Stimulated activated CD4-positive, alpha-beta T cell treated with anti-CD3 and anti-CD28 coated beads, Interleukin-1b, Interleukin-23, amount 100 ng/mL, for 1 hour (primary cell): ENCODE measurements at places on chromosomes 2 and 18.

GRCh38 chr2:898319-898718 is 52.3 kb upstream of the SNTG2 start:
- DNase-seq = no peak

- DNase-seq = no peak
These were observed 195.9 kb downstream of the SH3RF3 start for GRCh38 chr2:109324861-109325260.

DNA sequence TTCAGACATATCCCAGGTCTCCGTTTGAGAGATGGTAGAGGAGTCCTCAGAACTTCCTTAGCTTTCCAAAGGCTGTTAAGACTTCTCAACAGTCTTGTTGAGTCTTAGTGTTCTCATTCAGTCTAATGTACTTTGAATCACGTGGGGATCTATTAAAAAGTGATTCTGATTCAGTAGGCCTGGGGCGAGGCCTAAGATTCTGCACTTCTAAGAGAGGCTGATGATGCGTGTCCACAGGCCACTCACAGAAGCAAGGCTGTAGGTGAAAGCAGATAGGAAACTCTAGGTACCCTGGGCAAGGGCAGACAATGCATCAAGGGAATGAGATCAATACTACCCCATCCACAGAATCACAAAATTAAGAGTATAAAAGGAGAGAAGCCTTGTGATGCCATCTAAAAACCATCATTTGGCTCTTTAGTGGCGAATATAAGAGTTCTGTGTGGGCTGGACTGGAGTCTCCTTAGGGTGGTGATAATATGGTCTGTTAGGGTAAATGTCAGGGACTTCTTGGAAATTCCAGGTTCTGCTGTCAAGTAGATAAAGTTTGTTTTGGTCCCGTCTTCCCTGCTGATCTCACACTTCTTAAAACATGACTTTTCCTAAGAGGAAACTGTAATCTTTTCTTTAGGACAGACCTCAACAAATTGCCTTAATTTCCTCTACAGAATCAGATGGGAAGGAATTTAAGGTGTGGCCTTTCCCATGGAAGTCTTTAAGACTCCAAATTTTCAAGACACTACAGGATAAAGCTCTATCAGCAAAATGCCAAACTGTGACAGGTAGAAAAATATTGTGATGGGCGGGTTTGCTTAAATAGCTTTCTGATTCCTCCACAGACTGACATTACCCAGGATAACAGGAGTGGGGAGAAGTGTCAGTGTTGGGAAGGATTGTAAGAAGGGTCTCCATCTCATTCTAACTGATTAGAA is 45.7 kb upstream of the NEMP2 start:
- no peak for DNase-seq

DNA sequence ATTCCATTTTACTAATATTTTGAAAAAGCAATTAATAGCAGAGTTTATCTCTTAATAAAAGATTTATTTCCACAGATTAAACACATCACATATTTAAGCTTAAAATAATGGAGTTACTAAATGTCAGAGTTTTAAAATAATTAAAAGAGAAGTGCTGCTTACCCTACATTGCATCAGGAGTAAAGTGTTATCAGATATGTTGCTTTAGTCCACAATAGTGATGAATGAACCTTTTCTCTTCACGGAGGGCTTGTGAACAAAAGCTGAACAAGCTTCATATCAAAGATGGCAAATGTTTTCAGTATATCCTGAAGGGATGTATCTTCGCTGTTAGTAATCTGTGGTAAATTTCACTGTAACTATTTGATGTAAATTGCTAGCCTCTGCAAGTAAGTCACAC is 69.4 kb upstream of the TTC27 start:
- no peak for DNase-seq

DNA sequence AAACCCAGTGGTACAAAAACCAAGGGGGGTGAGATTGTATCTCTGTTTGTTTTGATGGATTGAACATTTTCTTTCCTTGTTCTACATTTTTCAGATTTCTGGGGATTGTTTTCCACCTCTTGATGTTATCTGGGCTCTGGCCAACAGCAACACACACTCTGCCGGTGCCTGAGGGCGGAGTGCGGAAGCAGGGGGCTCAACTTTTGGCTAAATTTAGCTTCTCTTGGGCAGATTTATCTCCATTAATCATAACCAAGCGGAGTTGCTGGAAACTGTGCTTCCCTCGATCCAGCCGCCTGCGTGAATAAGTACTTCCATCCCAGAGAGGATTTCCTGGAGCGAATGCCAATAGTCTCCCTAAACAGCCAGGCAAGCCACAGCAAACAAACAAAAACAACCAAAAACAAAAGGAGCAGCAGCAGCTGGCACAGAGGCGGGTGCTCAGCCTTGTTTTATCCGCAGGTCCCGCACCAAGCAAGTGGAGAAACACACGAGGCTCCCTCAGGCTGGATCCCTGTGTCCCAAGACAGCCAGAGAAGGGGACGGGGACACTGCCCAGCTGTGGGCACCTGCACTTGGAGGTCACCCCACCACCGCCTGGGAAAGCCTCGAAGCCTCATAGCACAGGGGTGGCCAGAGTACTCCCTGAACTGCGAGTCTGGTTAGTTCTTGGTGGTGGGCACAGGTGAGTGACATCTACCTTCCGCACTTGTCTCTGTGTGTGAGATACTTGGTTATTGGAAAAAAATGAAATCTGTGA is 143.4 kb downstream of the NDUFA10 start:
- DNase-seq = no peak

GRCh38 chr18:50172367-50172766 is 22.6 kb downstream of the MYO5B start:
- DNase-seq = no peak

GRCh38 chr2:183035954-183036669 is 2.1 kb downstream of the NCKAP1 start:
- no peak for DNase-seq

DNA sequence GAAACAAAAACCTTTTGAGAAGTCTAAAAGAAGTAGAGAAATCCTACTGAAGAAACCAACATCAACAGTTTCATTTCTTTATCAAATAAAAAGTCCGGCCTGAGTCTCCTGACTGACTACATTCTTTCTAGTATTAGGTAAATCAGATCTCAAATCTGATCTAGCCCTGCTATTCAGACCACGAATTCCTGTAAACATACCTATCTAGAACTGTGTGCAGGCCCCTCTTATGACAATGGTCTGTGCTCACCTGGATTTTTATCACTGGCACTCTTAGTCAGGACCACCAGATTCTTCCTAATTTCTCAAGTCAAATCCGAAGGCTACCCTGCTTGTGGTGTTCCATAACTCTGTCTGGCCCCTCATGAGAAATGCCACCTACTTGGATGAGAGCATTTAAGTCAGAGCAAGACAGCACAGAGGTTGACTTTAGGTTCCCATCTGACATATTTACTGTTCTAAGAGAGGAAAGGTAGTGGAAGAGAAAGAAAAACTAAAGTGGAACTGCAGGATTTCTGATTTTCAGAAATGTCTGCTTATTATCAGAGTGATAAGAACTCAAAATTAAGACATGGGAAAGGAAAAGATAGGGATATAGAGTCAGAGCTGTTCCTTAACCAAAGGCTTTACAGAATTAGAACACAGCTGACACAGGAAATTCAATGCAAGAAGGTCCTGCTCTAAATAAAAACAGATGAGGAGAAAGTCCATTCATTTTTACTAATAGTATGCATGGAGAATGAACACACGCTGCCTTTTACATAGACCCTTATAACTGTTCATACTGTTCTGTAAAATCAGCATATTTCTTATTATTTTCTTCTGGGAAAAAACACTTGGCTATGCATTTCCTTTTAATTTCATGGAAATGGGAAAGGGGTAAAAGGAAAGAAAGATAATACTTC is 56.5 kb downstream of the SLC8A1 start:
- no peak for DNase-seq

DNA sequence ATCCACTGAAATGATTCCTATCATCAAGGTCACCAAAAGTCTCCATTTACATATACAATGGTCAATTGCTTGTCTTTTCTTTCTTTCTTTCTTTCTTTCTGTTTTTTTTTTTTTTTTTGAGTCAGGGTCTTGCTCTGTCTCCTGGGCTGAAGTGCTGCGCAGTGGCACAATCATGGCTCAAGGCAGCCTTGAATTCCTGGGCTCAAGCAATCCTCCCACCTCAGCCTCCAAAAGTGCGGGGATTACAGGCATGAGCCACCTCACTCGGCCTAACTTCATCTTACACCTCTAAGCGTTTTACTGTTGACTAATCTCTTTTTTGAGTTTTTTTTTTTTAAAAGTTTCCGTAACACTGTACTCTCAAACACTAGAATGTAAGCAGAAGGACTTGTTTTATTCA is 867 bp downstream of the SF3B6 start:
- no peak for DNase-seq

DNA sequence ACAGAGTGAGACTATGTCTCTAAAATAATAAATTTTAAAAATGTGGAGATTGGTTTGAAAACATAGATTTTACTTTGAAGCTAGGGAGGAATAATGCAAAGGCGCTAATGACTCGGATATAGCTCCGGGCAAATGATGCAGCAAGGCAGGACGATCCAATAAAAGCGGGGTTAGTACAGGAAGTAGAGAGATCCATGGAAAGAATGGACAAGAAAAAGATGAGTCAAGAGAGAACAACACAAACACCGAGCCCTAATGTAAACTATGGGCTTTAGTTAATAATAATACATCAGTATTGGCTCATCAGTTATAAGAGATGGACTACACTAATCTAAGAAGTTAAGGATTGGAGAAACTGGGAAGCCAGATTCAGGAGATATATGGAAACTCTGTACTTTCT is 74.5 kb downstream of the QPCT start:
- no peak for DNase-seq

- DNase-seq = no peak
These were observed 27.6 kb downstream of the FEZ2 start for GRCh38 chr2:36570416-36570815.

GRCh38 chr2:241909769-241910168 is 40.2 kb downstream of the RTP5 start:
- no peak for DNase-seq

GRCh38 chr2:216352653-216353270 is 19.5 kb downstream of the MARCHF4 start:
- no peak for DNase-seq

- DNase-seq = no peak
These were observed 19.4 kb upstream of the DGKD start for GRCh38 chr2:233334915-233335314.

DNA sequence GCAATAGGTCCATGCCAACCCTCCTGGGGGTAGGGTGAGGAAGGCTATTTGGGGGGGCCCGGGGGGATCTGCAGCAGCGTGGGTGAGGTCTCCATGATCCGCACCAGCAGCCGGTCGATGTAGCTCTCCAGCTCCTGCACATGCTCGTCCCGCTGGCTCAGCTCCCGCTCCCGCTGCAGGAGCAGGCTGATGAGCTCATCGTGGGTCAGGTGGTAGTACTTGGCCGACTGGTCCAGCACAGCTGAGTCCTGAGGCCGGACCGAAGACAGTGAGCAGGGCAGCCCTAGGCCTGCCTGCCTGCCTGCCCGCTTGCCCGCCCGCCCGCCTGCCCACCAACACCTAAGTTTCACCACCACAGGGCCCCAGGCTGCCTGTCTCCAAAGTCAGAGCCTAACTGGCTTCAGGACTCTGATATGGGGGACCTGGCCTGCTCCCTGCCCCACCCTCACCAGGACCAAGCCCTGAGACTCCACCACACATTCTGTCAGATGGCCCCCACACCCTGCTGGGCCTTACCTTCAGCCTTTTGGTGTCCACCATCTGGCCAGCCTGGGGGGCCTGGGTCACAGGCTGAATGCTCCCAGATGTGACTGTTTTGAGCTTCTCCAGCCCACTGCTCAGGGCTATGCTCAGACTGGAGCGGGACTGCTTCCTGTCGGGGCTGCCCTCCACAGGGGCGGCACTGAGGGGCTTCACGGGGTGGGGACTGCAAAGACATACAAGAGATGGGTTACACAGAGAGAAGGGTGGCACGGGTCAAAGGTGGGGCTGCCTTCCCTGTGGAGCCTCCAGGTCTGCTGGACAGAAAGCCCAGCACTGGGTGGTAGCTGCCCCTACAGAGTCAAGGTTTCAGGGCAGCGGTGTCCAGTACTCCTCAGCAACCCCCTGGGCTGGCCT is 4.2 kb upstream of the SFXN5 start:
- DNase-seq = no peak

DNA sequence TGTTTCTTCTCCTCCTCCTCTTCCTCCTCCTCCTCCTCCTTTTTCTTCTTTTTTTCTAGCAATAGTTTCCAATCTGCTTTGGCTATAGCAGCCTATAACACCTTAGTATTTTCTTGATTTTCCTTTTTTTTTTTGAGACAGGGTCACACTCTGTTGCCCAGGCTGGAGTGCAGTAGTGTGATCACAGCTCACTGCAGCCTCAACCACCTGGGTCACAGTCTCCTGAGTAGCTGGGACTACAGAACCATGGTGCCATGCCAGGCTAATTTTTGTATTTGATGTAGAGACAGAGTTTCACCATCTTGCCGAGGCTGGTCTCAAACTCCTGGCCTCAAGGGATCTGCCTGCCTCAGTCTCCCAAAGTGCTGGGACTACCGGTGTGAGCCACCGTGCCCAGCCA is 10.7 kb upstream of the THNSL2 start:
- DNase-seq = no peak

- no peak for DNase-seq
These were observed 86.8 kb upstream of the PXDN start for GRCh38 chr2:1830936-1831619.

DNA sequence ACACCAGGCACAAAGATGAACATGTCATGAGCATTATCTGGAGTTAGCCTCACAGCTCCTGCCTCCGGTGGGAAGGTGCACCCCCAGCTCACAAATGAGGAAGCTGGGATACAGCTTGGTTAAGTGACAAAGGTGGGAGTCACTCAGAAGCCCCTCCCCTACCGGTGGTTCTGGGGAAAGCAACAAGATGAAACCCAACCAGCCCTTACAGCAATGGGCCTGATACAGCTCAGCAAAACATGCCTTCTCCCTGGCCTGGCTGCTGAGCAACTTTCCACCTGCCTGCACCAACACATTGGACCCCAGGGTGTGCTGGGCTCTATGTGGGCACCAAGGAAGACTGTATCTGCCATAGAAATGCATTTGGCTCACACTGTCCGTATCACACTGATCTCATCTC is 113.2 kb downstream of the GYPC start:
- no peak for DNase-seq

DNA sequence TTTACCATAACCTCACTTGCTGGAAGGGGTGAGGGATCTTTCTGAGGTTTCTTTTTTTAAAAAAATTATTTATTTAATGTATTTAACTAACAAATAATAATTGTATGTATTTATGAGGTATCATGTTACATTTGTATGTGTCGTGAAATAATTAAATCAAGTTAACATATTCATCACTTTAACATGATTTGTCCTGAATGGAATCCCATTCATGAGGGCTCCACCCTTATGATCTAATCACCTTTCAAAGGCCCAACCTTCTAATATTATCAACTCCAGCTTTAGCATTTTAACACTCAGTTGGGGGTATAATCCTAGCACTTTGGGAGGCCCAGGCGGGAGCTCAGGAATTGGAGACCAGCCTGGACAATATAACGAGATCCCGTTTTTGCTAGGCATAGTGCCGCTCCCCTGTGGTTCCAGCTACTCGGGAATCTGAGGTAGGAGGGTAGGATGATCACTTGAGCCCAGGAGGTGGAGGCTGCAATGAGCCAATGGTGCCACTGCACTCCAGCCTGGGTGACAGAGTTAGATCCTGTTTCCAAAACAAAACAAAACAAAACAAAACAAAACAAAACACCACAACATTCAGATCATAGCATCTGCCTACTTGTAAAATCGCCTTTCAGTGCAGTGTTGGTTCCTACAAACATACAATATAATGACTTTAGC is 1.1 kb upstream of the TAF4B start:
- no peak for DNase-seq
